Neural progenitor cell (in vitro differentiated cells): ENCODE measurements at places on chromosomes 4 and X.

- DNase-seq, result peak; percentile 68
These were observed at the start of gene MSN for GRCh38 chrX:65667503-65668376. Gene MSN (plus strand): TSS chrX:65667654. CDS start chrX:65667842, 188 bp downstream.

GRCh38 chr4:152045449-152045806 is 284.6 kb upstream of the GATB start:
- DNase-seq, result no peak

DNA sequence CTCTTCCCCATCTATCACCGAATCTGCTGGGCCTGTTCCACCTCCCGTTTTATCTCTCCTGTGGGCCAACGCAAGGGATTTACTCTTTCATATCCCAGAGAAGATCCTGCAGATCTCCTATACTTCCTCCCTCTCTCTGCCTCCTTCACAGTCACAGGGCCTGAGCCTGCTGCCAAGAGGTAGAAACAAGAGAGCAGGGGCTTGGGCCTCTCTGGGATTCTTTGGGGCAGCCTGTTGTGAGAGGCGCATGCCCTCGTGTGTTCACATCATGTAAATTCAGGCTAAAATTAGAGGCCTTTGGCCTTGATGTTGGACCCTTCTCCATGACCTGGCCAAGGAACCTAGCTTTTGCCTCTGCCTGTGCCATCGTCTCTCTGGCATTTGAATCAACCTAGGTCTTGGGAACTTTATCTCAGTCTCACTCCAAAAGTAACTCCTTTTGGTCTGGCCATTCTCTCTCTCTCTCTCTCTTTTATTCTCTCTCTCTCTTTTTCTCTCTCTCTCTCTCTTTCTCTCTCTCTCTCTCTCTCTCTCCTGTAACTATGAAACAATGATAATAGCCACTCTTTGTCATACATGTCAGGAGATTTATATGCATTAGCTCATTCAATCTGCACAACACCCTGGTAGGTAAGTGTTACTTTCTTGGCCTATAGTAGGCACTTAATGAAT is 20.0 kb upstream of the EFNB1 start:
- peak; percentile 21 for DNase-seq

DNA sequence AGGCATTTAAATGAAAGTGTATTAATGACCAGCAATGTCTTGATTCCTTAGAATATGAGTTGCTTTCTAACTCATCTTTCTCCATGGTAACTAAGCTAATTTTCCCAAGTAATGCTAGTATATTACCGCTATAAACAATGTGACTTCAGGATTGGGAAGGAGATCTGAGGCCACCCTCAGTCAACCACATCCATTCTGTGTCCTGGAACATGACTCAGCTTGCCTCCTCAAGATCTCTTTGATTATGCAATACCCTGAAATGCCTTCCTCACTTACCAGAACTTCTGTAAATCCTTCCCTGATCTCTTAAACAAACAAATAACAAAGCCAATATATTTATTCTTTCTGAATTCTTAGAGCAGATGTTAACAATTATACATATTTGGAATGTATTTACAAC is 1495.5 kb downstream of the PCDH18 start:
- no peak for DNase-seq

DNA sequence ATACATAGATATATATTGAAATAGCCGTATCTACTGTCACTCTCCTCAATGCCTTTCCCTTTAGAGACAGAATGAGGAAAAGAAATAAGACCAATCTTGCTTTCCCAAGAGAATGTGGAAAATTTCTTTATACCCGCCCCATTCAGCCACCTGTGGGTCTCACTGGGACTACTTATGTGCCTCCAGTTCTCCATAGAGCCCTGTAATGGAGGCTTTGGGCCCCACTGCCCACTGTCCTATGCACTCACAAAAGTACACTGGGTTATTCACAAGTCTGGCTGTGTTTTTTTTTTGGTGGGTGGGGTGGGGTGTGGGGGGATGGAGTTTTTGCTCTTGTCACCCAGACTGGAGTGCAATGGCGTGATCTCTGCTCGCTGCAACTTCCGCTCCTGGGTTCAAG is 70.4 kb upstream of the ELOVL6 start:
- DNase-seq, result no peak

GRCh38 chr4:11297201-11297600 is 131.5 kb downstream of the HS3ST1 start:
- no peak for DNase-seq

DNA sequence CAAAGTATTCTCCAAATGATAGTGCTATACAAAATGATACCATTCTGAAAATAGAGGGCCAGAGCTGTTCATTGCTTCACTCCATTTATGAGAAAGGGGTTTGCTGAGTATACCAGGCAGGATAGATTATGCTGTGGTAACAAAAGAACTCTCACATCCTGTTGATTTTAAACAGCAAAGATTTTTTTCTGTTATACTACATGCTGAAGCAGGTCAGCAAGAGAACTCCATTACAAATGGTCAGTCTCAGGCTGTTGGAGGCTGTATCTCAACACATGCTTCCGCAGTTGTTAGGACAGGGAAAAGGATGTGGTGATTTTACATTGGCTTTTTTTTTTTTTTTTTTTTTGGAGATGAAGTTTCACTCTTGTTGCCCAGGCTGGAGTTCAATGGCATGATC is 13.7 kb upstream of the KLHL5 start:
- DNase-seq, result no peak

DNA sequence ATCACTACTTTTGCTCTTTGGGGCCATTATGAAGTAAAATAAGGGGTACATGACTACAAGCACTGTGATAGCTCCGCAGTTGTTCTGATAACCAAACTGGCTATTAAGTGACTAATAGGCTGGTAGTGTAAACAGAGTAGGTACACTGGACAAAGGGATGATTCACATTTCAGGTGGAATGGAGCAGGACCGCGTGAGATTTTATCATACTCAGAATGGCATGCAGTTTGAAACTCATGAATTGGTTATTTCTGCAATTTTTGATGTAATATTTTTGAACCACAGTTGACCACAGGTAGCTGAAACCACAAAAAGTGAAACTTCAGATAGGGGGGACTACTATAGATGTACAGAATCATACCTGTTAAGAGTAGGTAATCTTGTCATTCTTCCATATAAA is 55.8 kb downstream of the PAK3 start:
- no peak for DNase-seq

GRCh38 chr4:48342606-48342880 is 1.2 kb downstream of the SLAIN2 start:
- DNase-seq, result no peak

GRCh38 chr4:155948541-155948940 is 5.1 kb downstream of the CTSO start:
- DNase-seq, result no peak

DNA sequence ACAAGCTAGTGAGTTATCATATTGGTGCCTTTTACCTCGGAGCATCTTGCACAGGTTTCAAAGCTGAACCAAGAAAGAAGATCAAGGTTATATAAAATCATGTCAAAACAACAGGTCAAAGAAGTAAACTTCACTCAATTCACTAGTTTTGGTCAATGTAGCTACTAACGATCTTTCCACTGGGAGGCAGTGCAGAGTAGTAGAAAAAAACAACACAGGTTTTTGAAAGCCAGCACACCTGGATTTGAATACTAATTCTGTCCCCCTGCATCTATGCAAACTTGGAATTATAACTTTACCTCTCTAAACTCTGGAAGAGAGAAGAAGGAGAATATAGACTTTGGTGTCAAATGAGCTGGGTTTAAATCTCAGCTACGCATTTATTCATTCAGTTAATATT is 266.1 kb downstream of the GRIA3 start:
- peak; percentile 14 for DNase-seq

- DNase-seq, result peak; percentile 92
These were observed 3.4 kb downstream of the TFE3 start for GRCh38 chrX:49039598-49040375.

DNA sequence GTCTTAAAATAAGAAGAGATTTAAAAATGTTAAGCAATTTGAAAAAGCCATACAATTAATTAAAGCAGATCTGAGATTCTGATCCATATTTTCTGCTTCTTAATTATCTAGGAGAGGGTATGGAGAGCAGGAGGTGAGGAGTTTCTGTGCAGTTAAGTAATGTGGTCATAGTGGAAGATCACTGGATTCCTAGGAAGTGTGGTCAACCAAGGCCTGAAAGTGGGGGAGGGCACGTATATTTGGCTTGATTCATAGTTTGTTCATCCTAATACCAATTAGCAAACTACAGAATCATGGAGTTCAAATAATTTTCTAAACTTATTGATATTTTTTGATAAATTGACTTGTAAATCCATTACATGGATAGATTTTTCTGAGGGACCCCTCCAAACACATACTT is 768.3 kb downstream of the RAPGEF2 start:
- DNase-seq, result no peak

DNA sequence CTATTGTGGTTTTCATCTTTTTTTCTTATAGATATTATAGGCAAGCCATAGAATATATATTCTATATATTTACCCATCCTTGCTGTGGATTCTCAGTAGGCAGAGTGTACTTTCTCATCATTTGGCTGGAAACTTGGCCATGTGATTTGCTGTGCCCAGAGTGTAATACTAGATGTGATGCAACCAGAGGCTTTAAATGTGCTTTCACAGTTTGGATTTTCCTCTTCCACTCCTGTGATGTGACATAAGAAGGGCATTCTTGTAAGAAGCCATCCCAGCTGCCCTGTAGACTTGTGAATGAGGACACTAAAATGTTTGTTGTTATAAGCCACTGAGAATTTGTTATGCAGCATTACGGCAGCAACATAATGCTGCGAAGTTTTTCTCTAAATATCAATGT is 10.4 kb upstream of the HPGDS start:
- DNase-seq, result no peak

DNA sequence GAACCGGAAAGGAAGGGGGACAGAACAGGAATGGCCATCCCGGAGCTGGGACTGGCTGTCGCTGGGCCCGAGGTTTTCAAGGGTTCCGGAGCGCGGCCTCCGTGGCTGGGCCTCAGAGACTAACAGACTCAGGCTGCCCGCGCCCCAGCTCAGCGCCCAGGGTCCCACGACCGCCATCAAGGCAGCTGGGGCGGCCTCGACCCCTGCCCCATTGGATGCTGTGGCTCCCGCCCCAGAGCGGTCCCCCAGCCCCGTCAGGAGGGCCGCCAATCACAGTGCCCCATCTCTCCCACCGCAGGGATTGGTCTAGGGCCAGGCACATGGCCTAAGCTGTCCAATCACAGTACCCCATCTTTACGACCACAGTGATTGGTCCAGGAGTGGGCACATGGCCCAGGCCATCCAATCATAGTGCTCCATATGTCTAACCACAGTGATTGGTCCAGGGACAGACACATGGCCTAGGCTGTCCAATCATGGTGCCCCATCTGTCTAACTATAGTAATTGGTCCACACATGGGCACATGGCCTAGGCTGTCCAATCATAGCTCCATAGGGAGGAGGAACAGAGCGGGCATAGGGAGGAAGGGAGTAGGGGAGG is 105.3 kb upstream of the NKX1-1 start:
- DNase-seq, result no peak

- peak; percentile 77 for DNase-seq
These were observed 126.8 kb downstream of the KLHL8 start for GRCh38 chr4:87093443-87094123.

GRCh38 chr4:153976954-153977353 is 188.1 kb upstream of the SFRP2 start:
- DNase-seq, result no peak

GRCh38 chrX:6227453-6227835 is 1.2 kb downstream of the NLGN4X start:
- peak; percentile 31 for DNase-seq

GRCh38 chr4:161929956-161930355 is 233.8 kb downstream of the FSTL5 start:
- DNase-seq, result no peak

GRCh38 chr4:80731436-80731835 is 299.1 kb upstream of the BMP3 start:
- DNase-seq, result peak; percentile 26

- no peak for DNase-seq
These were observed 163.7 kb downstream of the SHOX start for GRCh38 chrX:794311-794710.

- DNase-seq, result no peak
These were observed 61.6 kb downstream of the MAD2L1 start for GRCh38 chr4:120005076-120005475.

DNA sequence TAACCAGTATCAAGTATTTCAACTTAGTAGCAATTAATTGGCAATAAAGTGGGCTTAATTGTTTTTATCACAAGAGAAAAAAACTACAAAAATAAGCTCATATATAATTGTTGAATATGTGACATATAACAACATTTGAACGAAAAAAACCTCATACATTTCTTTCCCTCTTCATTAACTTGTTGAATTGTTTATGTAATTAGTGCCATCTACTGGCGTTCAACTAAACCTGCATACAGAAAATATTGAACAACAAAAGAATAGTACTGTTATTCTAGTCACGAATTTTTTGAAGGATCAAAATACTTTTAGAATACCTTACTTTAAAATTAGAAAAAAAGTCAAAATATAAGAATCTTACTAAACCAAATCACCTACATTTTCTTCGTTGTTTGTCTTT is 586.5 kb upstream of the FTHL17 start:
- DNase-seq, result no peak

GRCh38 chrX:14902537-14902936 is 29.3 kb downstream of the MOSPD2 start:
- peak; percentile 15 for DNase-seq

DNA sequence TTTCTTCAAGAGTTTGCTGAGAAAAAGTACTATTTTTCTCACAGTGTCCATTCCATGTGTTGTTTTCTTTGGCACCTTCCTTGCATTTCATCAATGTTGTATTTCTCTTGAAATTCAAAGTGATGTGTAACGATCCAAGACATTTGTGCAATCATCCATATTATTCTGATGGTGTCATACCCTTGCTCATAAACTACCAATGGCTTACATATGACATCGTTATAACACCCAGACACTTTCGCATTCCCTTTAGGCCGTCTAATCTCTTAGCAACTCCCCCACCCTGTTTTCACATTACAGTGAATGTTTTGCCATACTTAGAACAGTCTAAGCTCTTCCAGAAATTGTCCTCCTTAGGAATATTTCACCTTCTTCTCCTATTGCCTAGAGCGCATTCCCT is 1779.0 kb downstream of the PCDH7 start:
- DNase-seq, result no peak

DNA sequence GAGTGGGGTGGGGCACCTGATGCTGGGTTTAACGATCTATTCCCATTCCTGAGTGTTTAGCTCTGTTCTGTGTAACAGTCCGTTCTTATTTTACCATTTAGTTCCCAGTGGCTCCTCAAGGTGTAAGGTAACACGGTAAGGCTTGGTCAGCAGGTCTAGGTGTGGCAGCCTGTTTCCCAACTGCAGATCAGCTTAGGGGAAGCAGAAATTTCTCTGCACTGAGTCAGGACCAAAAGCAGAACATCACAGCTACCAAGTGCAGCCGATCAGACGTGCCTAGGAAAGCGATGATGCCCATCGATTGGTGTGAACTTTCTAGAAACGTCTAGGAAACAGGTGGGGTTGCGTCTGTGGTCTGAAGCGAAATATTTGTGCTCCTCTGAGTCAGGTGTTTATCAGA is 240.1 kb downstream of the STIM2 start:
- DNase-seq, result no peak

DNA sequence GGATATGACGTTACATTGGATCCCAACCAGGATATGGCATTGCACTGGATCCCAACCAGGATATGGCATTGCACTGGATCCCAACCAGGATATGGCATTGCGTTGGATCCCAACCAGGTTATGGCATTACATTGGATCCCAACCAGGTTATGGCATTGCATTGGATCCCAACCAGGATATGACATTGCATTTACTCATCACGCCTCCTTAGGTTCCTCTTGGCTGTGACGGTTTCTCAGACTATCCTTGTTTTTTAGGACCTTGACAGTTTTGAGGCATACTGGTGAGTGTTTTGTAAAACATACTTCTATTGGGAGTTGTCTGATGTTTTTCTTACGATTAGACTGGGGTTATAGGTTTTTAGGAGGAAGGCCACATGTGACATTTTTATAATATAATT is 5.4 kb upstream of the ACSL1 start:
- DNase-seq, result no peak
